NT2/D1 (cell line): ENCODE measurements at places on chromosomes 5 and 9.

DNA sequence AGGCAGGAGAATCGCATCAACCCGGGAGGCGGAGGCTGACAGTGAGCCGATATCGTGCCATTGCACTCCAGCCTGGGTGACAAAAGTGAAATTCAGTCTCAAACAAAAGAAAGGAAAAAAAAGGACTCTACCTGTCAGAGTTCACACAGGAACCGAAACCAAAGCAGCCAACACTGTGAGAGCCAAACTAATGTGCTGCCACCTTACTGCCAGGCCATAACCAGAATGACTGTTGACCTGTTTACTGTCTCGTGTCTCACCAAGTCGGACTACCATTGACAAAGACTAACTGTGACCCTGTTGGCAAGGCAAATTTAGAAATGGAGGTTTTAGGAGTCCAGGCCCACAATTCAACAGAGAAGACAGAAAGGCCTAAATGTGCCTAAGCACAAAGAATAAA lies 112.4 kb downstream of the ANXA2R start:
- no peak for DNase-seq

DNA sequence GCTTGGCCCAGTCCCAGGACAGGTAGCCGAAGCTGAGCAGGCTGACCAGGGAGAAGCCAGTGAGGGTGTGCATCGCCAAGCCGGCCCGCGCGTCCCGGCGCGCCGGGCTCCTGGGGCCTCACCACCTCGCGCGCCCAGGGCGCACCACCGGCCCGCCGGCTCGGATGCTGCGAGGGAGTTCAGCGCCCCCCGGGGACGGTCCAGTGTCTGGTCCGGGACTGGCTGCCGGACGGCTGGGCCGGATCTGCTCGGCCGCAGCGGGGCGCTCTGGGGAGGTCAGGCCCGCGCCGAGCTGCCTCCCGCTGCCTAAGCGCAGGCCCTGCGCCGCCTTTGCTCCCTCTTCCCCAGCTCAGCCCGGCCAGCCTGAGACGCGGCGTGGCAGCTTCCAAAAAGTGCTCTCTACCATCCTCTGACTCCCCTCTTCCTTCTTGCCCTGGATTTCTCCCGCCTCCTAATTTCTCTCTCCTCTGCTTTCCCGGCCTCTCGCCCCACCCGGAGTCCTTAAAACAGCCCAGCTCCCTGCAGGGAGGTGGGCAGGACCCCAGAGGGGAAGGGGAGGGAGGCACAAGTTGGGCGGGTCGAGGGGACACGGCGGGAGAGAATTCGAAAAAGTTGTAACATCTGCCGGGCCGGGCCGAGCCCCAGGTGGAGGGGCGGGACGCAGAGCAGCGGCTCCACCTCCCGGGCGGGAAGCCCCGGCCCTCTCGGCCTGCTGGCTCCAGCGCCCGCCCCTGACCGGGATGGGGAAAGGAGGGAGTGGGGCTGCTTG lies at the start of gene ARSI:
ARSI (minus strand) TSS at position 605 of the 769 bp plus-strand sequence; CDS start at position 73, 532 bp downstream.
- DNase-seq: peak; percentile 60

DNA sequence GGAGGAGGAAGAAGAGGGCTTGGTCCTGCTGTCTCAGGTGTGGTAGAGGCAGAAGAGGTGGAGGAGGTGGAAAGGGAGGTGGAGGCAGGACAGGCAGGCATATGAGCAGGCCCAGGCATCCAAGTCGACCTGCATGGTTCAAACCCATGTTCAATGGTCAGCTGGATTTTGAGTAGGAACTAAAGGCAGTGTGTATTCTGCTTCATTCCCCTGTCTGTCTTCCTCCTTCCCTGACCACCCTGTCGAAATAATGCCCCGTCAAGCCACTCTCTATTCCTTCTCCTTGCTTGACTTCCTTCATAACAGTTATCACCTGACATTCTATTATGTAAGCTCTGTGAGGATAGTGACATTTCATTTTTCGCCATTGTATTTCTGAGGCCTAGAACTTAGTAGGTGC lies 34.8 kb downstream of the ATP6V0E1 start:
- DNase-seq: no peak

DNA sequence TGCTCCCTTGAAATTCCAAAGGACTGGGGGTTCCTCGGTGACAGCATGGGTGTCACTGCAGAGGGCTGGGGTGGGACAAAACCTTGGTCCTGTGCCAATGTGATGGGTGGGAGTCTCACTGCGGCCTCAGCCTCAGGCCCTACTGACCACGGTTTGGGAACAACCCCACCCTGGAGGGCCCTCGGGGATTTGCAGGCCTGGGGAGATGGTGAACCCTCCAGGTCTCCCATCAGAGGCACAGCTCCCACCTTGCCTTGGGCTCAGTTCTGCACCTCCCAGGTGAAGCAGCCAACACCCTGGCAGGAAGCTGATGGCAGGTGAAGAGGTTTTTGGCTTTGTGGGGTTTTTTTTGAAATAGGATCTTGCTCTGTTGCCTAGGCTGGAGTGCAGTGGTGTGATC lies 286.8 kb downstream of the PBX3 start:
- DNase-seq: no peak
